ENCODE measurements at places on chromosomes 6 and 20. TPM values are rescaled to one million over a fixed set of nuclear protein-coding genes. Genes with fewer than 3 reads are reported as not detected.

Gene BFSP1
- total RNA-seq, result 0.41 TPM

Gene ABHD16B
- not detected for total RNA-seq

Gene RBL1
- total RNA-seq, result 25.7 TPM

Gene LY6G6F
- total RNA-seq, result not detected

Gene UFL1
- total RNA-seq, result 21.2 TPM

Gene RNF144B
- 2.9 TPM for total RNA-seq

Gene TNFRSF6B
- not detected for total RNA-seq

Gene TRIM10
- total RNA-seq, result under 0.01 TPM

Gene EEF1A2
- 179 TPM for total RNA-seq

Gene PRSS16
- 0.41 TPM for total RNA-seq

Gene BMP5
- 3.3 TPM for total RNA-seq

Gene FOXC1
- 4.1 TPM for total RNA-seq
